ENCODE measurements at places on chromosomes 3 and 15.

- DNase-seq = no peak
Measured at GRCh38 chr15:81309647-81310450, 14.1 kb downstream of the STARD5 start.

DNA sequence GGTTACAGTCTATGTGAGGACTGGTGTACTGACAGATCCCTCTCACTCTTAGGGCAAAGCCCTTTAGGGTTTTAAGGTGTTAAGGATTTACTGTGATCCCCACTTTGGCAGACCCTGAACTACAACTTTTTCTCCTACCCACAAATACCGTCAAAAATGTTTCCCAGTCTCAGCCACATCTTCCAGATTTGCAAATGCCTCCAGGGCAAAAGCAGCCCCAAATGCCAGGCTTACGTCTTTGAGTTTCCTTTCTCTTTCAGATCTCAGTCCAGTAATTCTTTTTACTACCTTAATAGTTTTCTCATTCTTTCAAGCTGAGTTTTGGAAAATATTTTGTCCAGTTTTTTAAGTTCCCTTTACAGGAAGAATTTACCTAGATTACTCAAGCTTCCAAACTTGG is 13.4 kb upstream of the ITGA11 start:
- DNase-seq = no peak

DNA sequence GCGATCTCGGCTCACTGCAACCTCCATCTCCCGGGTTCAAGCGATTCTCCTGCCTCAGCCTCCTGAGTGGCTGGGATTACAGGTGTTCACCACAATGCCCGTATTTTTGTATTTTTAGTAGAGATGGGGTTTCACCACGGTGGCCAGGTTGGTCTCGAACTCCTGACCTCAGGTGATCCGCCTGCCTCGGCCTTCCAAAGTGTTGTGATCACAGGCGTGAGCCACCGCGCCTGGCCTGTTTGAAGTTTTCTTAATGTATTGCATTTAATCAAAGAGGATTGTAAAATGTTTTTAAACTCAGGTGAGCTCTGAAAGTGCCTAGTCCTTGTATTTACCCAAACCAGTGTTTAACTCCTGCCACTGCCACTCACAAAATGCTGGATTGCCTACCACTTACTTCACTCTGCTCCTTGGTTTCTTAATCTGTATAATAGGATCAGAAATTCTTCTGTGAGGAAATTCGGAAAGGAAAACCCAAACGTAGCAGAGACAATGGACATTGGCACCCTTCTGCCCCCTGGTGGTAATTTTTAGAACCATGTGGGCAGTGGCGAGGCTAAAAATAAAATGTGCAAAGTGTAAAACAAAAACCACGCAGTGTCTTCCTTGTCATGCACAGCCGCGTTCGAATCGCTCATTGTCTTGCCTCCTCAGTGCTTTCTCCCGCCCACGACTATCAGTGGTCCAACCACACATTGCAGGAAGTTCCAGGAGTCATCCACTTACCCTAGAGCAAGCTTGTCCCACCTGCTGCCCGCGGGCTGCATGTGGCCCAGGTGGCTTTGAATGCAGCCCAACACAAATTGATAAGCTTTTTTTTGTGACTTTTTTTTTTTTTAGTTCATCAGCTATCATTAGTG is 27.3 kb downstream of the CEP19 start:
- DNase-seq = peak; percentile 78

- DNase-seq = no peak
Measured at GRCh38 chr15:67137319-67137718, 71.9 kb downstream of the SMAD3 start.

GRCh38 chr3:131821191-131821762 is 213.5 kb downstream of the CPNE4 start:
- DNase-seq = no peak
